Cardiac muscle cell (in vitro differentiated cells and primary cell): ENCODE measurements at places on chromosomes 2 and 18. TPM values are rescaled to one million over a fixed set of nuclear protein-coding genes. Genes with fewer than 3 reads are reported as not detected.
A peak's percentile ranks its signal among the peaks of the same experiment; 100 is the strongest.

DNA sequence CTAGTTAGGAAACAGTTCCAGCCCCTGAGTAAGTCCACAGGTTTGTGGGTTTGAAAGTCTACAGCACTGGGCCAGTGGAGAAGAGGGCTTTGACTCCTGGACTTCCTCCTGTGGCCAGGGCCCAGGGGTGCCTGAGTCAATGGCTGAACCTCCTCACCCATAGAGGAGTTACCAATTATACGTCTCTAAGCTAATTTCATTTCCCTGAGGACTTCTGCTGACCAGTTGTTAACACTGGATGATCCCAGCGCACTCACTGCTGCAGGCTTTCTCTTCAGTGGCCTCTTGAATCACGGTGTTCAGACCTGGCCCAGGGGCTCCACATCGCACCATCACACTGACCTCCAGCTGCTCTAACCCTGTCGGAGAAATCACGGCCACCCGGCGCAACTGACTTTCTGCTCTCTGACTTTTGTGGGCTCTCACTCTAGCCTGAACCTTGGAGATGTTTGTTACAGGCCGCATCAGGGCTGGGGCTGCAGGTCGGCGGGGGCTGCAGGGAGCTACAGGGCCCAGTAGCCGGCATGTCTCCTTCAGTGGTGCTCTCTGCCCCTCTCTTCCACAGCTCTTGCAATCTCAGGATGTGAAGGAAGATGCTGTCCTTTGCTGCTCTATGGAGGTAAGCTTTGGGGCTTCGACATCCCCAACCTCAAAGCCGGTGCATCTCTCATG is 93.6 kb downstream of the SMAD7 start:
- no peak for DNase-seq

GRCh38 chr18:72114801-72115594 is 429.1 kb downstream of the CBLN2 start:
- no peak for DNase-seq

DNA sequence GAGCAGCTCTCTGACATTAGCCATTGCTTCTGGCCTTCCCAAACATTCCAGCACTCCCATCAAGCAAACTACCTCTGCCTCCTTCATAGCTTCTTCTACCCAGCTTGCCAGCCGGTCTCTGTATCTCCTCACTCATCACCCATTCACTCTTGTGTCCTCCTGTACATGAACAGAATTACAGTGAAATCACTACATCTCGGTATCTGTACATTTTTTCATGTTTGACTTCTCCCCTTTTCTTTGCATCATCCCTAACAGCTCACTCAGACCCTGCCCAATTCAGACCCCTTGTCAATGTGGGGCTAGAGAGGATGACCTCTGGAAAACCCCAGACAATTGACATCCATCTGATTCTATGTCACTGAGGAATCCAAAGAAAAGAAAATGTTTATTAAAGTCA is 335.8 kb downstream of the TNS1 start:
- DNase-seq: no peak

DNA sequence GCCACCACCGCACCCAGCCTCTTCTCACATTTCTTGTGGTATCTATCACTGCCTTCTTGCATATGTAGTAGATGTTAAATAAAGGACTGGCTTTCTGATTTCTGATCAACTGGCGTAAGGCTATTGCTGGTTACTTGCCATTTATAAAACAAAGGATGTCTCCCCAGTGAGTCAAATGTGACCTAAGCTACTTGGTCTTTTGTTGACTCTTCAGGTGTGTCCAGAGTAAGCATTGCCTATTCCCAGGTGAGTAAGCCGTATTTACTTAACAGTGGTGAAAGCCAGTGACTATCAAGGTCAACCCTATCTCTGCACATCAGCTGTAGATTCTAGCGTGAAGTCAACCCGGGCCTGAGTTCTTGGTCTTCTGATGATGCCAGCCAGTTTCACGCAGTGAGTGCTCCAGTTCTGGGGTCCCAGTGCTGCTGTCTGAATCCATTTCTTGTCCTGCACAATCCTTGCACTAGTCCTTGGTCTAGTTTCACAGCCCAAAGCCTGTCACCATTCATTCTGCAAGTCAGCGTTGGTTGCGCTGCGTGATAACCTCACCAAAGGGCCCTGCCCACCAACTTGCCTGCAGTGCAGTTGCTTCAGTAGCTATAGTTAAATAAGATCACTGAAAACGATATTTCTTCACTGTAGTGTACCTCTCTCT is 120.2 kb downstream of the GBX2 start:
- no peak for DNase-seq

- DNase-seq: no peak
Measured at GRCh38 chr2:1837022-1837421, 92.7 kb upstream of the PXDN start.

GRCh38 chr2:144514616-144515091 is 5.3 kb downstream of the ZEB2 start:
- DNase-seq: no peak

- DNase-seq: no peak
Measured at GRCh38 chr2:25808006-25808383, 70.3 kb downstream of the ASXL2 start.

- no peak for DNase-seq
Measured at GRCh38 chr2:181471783-181472182, 14.6 kb downstream of the ITGA4 start.

DNA sequence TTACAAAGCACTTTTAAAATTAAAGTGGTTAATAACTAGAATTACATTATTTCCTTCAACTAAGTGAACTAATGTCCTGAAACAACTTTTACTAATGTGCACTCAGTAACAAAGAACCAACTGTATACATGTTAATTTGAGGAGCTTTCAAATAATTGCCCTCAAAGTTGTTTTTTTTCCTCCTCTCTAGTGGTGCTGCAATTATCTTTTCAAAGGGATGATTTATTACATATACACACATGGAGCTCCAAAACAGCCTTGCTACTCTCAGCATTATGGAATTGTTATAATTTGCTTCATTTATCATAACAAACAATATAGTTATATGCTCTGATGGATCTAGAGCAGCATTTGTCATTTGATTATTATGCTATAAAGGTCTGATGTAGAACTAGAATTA is 246.3 kb upstream of the RASGRP3 start:
- no peak for DNase-seq

DNA sequence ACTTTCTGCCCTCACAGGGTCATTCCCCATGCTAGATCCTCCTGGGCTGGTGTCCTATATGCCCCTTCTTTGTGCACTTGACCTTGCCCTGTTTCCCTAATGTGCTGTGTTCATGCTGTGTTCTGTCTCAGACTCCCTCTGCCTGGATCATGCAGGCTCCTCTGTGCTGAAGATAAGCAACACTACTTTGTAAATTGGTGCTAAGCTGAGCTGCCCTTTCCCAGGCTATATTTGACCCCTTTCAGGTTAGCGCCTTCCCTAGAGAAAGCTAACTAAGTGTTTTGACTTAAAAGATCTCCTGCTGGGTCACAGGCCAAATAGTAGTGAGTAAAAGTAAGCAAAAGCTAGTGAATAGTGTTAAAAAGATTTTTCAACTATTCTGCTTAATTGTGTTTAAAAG is 257.2 kb upstream of the RGPD4 start:
- no peak for DNase-seq

GRCh38 chr2:229715895-229716507 is 1.6 kb upstream of the DNER start:
- peak; percentile 3 for DNase-seq

- peak; percentile 93 for DNase-seq
Measured at GRCh38 chr18:32308493-32309120, 118.8 kb downstream of the MEP1B start.

GRCh38 chr18:63848159-63848558 is 39.3 kb upstream of the SERPINB2 start:
- peak; percentile 62 for DNase-seq

DNA sequence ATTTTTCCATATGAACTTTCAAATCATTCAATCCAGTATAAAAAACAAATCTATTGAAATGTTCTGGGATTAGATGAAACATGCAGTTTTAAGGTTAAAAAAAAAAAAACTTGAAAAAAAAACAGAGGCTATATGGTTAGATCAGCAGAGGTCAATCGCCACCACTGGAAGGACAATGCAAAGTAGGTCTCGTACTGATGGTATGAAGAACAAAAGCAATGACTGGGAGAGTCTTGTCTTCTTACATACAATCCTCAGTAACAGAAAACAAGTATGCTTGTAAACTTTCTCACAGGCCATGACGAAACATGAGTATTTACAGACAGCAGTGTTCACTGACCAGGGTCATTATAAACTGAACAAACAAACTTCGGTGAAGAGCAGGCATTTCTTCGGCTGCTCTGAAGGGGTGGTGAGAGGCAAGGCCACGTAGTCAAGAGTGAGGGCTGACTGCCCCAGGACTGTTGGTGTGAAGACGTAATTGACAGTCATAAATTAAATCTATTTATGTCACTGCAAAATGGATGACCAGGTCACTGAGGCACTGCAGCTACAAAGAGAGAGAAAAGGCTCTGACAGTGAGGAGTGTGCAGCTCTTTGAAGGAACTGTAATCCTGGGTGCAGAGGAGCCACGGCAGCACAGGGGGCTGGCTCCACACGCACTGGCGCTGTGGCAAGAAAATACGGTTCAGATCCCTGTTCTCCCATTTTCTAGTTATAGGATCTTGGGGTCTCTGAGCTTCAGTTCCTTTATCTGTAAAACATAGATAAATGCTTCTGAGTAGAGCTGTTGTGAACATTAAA is 60.0 kb downstream of the NXPH2 start:
- no peak for DNase-seq

DNA sequence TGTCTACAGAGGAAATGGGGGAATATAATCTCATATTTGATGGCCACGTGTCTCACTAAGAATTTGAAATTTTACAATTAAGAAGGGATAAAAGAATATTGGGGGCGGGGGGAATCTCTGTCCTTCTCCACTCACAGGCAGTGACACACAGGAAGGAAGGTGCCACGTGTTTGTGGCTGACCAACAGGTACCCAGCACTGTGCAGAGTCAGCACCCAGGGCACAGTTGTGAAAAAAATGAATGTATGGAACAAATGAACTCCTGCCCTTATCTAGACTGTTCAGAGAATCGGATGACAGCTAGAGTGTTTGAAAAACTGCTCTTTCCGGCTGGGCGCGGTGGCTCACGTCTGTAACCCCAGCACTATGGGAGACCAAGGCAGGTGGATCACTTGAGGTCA is 317.0 kb upstream of the MYT1L start:
- no peak for DNase-seq

GRCh38 chr2:171294608-171295007 is 133.9 kb upstream of the TLK1 start:
- DNase-seq: no peak

- no peak for DNase-seq
Measured at GRCh38 chr2:66013456-66013855, 421.5 kb upstream of the MEIS1 start.

GRCh38 chr2:69163109-69163508 is 150.1 kb downstream of the ANTXR1 start:
- peak; percentile 94 for DNase-seq

- peak; percentile 69 for DNase-seq
Measured at GRCh38 chr2:102166189-102166845, 20.5 kb upstream of the IL1RL2 start.

DNA sequence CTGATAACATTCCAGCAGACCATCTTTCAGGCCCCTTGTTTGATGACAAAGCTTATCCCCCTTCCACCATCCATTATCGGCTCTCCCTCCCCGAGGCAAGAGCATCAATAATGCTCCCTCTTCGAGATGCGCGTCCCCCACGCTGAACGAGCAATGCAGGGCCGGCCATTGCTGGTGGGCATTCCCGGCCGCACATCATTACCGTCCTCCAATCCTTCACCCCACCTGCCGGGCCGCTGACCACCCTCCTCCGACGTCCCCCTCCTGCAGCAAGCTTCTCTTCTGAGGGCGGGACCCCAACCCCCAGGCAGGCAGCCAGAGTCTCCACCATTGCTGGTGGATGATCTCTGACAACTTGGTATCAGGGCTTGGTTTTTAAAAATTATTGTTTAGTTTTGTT is 208.6 kb downstream of the SMAD2 start:
- no peak for DNase-seq

GRCh38 chr2:22901471-22902179 is 483.4 kb upstream of the KLHL29 start:
- DNase-seq: no peak

GRCh38 chr2:122028371-122029100 is 273.1 kb downstream of the TSN start:
- DNase-seq: peak; percentile 85

GRCh38 chr2:14678761-14679160 is 46.2 kb downstream of the LRATD1 start:
- DNase-seq: no peak

- no peak for DNase-seq
Measured at GRCh38 chr2:201448701-201449100, 2.6 kb downstream of the TRAK2 start.

Gene SDC1
- 13.3 and 13.5 TPM in 2 replicates for total RNA-seq

Gene C2orf76
- 8.3 and 9.5 TPM in 2 replicates for total RNA-seq

Gene OR6B2
- total RNA-seq: not detected in 2 replicates

Gene NT5C1B
- not detected in 2 replicates for total RNA-seq

Gene GALNT5
- 2.0 and 2.4 TPM in 2 replicates for total RNA-seq

Gene GCG
- total RNA-seq: not detected in 2 replicates

Gene DCAF17
- total RNA-seq: 6.4 and 11.4 TPM in 2 replicates

Gene LOXHD1
- 0.21 TPM in 1 of 2 replicates, not detected in the other for total RNA-seq

Gene ICOS
- not detected in 2 replicates for total RNA-seq

Gene CABYR
- total RNA-seq: 0.99 and 1.7 TPM in 2 replicates

Gene MORN2
- total RNA-seq: 17.8 and 21.1 TPM in 2 replicates

Gene HK2
- total RNA-seq: 109 and 127 TPM in 2 replicates

Gene RND3
- 3.0 and 3.3 TPM in 2 replicates for total RNA-seq

Gene TEKT4
- not detected in 2 replicates for total RNA-seq

Gene NDUFAF7
- total RNA-seq: 22.0 and 28.0 TPM in 2 replicates

Gene C1GALT1C1L
- 0.60 TPM in 1 of 2 replicates, not detected in the other for total RNA-seq

Gene KLHL29
- 5.7 and 11.0 TPM in 2 replicates for total RNA-seq
